HEK293T (cell line): ENCODE measurements at places on chromosomes 7 and 10.

GRCh38 chr10:67785098-67785497 is 52.9 kb downstream of the DNAJC12 start:
- DNase-seq = no peak

DNA sequence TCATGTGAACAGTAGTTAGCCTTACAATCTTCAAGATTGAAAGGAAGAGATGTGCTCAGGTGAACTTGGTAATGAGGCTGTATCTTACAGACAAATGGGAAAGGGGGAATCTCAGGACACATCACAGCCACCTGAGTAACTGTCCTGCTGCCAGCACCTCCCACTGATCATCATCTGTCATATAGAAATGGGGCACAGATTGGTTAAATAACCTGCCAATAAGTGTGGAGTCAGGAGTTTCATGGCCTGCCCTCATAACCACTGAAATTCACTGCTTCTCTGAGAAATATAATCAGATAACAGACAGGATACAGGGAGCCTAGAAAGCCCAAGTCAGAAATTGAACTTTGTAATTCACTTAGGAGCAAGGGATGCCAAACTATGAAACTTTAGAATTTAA is 64.9 kb upstream of the TAS2R16 start:
- no peak for DNase-seq

DNA sequence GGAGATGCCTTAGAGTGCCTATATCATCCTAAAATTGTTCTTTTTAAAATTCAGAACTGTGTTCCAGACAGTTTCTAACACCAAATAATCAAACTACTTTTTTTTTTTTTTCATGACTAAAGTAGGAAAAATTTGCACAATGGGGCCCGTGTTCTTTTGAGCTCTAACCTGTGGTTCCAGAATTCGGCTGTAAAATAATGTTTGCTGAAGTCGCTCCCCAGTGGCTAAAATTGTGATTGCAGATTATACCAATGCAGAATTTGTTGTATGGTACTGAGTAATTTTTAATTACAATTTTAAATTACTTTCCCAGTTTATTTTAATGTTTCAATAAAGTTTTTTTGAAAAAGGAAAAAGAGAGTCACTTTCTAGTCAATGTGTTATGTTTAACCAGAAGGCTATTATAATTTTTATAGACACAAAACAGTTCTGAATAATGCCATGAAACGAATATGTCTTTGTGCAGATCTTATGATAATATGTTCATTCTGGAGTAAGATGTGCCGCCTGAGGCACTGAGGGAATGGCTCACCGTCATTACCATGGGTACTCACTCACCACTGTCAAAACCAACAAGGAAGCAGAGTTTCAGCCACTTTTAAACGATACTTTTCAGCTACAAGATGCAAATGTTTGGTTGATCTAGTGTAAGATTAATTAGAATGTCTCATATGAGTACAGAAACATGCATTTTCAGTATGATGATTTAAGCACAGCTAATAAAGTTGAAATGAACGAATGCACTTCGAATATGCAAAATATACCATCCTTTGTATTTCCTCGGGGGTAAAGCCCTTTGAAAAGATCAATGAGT is 173.6 kb downstream of the PRKCQ start:
- peak; percentile 21 for DNase-seq

DNA sequence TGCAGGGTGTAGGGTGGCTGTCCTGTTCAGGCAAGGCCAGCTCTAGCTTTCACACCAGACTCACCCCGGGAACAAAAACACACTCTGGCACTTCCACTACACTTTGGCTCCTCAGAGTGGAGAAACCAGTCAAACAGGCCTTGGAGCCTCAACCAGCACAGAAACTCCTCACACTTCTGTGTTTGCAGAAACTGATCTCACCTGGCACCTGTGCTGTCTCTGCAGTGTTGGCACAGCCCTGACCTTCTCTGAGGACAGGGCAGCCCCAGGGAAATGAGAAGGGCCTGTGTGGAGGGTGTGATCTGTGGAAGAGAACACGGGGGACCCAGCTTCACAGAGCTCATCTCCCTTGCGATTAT is 4.1 kb upstream of the CALML5 start:
- DNase-seq = no peak

DNA sequence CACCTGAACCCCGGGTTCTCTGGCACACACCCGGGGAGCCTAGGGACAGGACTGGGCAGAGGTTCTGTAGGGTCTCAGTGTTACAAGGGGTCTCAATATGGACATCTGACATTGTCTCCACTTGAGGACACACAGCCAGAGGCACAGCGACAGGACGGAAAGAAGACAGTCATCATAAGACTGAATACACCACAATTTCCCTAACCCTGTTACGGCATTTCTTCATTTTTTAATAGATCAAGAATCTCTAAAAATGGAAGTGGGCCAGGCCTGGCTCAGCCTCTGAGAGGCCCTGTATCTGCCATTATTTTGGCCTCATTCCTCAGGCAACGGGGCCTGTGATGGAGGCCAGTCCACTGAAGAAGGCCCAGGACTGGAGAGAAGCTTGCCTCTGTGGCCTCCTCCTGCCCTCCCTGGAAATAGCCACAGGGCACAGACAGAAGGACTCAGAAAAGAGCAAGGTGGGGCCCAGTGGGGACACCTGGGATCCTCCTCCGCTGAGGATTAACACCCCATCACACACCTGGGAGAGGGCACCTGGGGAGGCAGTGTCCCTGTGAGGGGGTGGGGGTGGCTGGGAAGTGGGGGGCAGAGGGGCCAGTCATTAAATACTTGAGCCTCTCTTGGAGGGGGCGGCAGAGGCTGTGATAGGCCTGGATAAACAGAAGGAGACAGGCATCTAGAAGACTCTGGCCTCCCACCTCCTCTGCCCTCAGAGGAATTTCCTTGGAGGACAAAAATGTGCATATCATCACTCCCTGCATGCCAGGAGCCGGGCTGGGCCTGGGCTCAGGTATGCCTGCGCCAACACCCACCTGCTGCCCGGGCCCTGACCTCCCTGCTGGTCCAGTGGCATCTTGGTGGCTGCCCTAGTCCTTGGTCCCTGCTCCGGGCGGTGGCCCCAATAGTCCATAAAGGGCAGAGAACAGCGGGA is 8.0 kb downstream of the SPOCK2 start:
- no peak for DNase-seq

GRCh38 chr7:117072620-117073118 is 119.4 kb downstream of the ST7 start:
- DNase-seq = no peak

GRCh38 chr7:122040147-122040546 is 103.9 kb downstream of the AASS start:
- no peak for DNase-seq

- peak; percentile 32 for DNase-seq
These were observed 1247.8 kb downstream of the GATA3 start for GRCh38 chr10:9302140-9302746.
